ENCODE measurements at places on chromosomes 7 and 10.

DNA sequence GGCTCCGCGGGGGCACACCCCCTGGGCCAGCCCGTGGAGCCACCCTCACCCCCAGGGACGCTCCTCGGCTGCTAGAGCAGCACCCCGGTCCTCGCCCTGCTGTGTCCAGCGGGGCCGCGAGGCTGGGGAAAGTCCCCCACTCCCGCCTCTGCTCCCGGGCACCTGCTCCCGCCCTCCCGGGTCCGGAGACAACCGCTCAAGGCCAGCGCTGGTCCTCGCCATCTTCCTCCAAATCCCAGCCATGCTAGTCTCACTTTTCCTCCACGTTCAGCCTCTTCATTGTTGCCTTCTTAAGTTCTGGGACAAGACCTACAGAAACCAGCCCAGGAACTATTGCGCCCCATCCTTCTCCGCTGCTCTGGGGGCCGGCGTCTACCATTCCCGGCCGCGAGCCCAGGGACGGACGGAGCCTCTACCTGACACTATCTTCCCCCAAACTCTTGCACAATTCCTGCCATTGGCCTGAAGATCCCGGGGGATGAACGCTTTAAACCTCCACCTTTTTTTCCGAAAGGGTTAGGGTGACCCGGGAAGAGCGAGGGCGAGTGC, 4.8 kb upstream of the KCP start:
- DNase-seq, result no peak

- no peak for DNase-seq
Observed at GRCh38 chr10:16195178-16195769, 241.5 kb upstream of the PTER start.

DNA sequence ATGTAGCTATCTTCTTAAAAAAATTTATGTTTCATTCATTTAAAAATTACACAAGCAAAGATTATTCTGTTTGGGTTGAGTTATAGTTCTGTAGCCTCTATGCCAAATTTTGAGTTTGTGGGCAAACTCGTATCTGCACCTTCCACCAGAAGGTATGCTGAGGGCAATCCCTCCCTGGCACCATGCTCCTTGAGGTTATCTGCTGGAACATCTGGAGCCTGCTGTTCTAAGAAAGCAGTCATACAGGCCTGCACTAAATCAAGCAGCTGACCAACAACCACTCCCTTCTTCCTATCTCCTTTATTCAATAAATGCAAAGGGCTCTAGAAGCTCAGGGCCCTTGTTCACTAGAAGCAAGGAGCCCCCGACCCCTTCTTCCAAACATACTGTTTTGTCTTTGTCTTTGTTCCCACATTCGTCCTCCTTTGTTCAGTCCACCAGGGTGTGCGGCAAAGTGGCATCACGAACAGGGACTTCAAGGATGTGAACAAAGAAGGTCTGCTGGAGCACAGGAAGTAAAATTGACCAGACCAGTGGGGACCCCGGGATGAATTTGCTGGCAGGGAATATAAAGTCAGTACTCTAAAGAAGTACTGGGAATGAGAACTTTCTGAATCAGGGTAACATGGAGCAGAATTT, 36.4 kb downstream of the OR13A1 start:
- DNase-seq, result no peak

DNA sequence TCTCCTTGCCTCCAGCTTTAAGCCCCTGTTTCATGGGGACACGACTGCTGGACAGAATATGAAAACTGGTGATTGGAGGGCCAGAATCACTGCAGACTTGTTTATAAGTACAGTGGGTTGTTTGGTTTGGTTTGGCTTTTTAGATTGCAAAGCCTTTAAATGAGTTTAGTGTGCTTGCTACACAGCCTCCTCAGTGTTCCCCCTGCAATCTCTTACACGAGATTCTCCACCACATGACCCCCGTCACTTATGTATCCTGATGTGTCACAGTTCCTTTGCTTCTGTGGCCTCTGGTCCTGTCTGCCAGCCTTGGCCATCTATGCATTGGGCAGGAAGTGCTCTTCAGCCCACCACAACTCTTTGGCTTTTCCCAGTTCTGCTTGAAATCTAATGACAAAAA, 103.7 kb upstream of the ANKRD1 start:
- no peak for DNase-seq

GRCh38 chr7:17598846-17599245, 300.4 kb downstream of the AHR start:
- DNase-seq, result no peak

DNA sequence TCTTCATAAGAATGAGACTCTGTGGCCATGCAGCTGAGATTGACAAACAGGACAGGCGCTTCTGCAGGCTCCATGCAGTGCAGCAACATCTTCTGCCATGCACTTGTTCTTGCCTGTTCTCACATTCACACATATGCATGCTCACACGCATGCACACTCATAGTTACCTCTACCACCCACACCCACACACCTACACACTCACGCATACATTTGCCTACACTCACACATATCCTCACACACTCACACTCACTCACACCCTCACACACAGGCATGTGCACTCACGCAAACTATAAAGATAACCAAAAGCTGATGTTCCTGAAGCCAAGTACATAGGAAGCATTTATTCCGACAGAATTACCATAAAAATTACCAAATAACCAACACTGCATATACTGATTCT, 15.7 kb downstream of the GLI3 start:
- DNase-seq, result no peak

GRCh38 chr10:131519723-131520605, 208.4 kb upstream of the TCERG1L start:
- DNase-seq, result no peak

DNA sequence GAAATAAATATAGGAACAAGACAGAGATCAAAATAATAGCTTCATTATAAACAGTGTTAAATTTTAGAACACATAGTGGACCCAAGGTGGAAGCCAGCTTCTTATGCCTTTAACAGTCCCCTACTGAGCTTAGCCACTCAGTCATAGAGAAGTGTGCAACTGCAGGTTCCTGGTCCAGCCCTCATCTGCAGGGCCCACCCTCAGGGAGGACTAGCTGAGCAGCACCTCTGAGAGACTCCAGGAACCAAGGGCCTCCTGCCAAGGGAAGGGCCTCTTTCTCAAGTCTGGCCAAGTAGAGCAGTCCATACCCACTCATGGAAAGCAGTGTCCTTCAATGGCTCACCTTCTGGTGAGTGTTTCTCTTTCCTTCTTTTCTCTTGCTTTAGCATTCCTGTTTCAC, 173.7 kb upstream of the PRPS1L1 start:
- DNase-seq, result no peak

GRCh38 chr10:60566096-60566495, 176.4 kb upstream of the ANK3 start:
- DNase-seq, result no peak

DNA sequence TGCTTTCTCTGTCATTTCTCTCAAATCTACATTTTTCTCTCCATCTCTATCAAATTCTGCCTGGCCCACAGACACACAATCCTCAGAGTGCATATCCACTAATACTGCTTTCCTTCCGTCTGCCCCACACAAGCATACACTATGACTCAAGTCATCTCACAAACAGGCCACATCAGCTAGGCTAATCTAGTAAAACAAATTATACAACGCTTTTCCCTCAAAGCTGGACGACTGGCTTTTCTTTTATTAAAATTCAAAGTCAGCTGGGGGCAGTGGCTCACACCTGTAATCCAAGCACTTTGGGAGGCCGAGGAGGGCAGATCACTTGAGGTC, 161.1 kb downstream of the FAM107B start:
- no peak for DNase-seq

GRCh38 chr7:152601305-152601798, 74.6 kb downstream of the XRCC2 start:
- DNase-seq, result no peak

DNA sequence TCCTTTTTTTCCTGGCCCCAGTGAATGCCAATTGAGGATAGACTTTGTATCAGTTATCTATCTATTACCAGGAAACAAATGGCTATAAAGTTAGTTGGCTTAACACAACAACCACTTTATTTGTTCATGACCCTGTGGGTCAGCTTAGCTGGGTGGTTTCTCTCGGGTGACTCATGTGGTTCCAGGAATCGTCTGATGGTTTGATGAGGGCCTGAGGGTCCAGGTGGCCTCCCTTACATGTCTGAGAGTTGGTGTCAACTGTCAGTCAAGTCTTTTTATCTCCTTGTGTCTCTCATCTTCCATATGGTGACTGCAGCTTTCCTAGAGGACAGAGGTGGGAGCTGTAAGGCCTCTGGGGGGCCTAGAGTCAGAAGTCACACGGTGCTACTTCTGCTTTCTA, 15.3 kb upstream of the MAPK8 start:
- DNase-seq, result no peak

GRCh38 chr10:12719365-12719764, 282.1 kb downstream of the CCDC3 start:
- no peak for DNase-seq

DNA sequence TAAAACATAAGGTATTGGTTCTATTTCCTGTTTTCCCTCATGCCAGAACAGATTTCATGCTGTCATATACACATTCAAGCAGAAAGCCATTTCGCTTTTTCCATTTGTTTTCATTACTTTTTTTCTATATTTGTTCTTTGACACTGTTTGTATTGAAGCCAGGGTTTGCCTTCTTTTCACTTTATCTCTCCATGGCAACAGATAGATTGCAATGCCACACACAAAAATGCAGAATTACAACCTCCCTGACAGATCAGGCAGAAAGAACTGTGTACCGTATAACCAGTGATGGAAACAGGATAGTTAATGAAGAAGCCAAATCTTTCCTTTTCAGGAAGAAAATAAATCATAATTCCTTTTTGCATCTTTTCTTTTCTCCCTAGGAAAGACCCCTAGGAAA, 103.0 kb upstream of the PCGF5 start:
- DNase-seq, result no peak

DNA sequence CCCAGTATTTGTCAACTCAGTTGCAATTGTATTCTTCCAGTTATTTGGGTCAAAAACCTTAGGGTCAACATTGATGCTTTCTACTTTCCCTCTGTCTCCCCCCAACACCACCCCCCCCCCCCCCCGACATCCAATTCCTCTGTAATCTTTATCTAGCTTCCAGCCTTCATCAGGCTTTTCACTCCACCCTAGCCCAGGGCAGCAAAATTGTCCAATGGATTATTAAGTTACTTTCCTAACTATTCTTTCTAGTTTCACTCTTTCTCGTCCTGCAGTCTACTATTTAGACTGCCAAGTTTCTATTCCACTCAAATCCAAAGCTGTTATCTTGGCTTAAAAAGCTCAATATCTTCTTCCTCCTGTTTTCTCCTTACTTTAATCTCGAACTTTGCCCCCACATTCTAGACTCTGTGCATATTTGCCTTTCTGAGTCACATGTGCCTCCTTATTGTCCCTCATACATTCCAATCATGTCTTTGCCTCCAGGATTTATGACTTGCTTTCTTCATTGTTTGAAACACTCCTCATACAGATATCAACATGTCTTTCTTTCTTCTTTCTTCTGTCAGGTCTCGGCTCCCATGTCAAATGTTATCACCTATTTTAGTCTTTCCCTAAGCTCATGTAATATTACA, 196.6 kb upstream of the TMEM196 start:
- no peak for DNase-seq

DNA sequence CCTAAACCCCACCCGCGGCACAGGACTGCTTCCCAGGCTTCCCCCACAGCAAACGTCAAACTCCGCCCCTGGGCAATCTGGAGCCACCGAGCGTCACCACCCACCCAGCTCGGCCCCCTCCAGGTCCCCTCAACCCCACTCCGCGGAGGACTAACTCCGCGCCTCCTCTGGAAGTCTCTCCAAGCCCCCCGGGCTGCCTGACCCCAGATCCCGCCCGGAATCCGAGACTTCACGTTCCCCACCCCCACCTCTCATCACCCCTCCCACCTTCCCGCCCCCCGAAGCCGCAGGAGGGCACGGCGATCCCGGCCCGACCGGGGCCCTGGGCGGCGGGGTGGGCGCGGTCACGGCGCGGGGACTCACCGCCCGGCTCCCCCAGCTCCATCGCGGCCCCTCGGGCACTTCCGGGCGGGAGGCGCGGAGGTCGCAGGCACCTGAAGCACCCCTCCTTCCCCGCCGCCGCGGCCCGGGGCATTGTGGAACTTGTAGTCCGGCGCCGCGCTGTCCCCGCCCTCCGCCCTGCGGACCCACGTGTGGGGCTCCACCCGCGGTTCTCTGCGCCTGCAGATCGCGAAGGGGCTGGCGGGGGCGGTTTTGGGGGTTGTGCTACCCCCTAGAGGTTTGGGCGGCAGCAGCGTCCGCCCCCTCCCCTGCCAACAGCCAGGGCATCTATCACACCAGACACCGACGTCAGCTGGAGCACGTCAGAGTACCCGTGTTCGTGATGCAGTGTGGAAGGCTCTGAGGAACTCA, at the start of gene TMUB1:
Gene TMUB1, minus strand, starts transcription at position 423 of the 753 bp plus-strand sequence. CDS start 930 bp downstream, outside the sequence.
- peak; percentile 80 for DNase-seq

- no peak for DNase-seq
Observed at GRCh38 chr7:133353775-133354174, 100.9 kb downstream of the EXOC4 start.

DNA sequence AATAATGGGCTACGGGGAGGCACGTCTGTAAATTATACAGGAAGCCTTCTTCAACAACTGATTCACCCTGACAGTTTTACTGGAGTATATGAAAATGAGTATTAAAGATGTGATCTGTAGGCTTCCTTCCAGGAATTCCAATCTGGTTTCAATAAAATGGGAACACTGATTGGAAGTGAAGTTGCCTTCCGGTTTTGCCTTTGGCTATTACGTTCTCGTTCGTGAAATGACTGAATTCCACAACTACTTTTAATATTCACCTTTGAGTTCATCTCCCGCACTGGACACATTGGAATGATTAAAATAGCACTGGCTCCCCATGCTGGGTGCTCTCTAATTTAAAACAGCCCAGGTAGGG, 350.1 kb upstream of the MKI67 start:
- no peak for DNase-seq

- DNase-seq, result no peak
Observed at GRCh38 chr10:119415536-119416503, 126.7 kb downstream of the RGS10 start.

DNA sequence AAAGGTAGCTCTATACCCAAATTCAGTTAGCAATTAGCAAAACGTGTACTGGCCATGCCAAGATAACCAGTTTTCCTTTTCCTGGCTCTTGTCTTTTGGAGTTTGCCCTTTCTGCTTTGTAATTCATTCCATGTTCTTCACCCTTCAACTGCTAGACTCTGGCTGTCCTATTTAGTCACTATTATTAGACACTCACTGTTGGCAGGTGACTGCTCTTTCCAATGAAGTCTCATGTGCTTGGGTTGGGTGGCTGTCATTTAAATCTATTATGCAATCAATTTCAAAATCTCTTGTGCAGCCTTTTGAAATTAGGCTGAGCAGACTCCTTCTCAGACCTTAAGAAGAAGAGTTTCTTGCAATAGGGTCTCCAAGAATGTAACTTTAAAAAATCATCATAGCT, 266.5 kb downstream of the GPR158 start:
- DNase-seq, result no peak

GRCh38 chr10:52525761-52526160, 211.7 kb downstream of the DKK1 start:
- DNase-seq, result no peak

GRCh38 chr7:7384228-7384627, 151.4 kb downstream of the COL28A1 start:
- DNase-seq, result no peak

GRCh38 chr7:83271212-83272099, 108.8 kb upstream of the PCLO start:
- DNase-seq, result no peak

GRCh38 chr10:130573446-130573845, 437.3 kb downstream of the GLRX3 start:
- no peak for DNase-seq
